H9 (cell line): ENCODE measurements at places on chromosomes 11 and 22. TPM values are rescaled to one million over a fixed set of nuclear protein-coding genes. Genes with fewer than 3 reads are reported as not detected.

DNA sequence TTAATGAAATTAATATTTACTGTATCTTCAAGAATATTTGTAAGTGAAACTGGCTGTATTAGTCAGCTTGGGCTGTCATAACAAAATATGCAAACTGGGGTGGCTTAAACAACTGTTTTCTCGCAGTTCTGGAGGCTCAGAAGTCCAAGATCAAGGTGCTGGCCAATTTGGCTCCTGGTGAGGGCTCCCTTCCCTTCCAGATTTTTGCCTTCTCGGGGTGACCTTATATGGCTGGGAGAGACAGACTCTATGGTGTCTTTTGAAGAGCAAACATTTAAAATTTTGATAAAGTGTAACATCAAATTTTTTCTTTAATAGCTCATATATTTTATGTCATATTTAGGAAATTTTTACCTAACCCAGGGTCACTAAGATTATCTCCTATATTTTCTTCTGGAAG lies 30.2 kb downstream of the CSTPP1 start:
- no peaks in the 10 kb centered on the region for H3K27me3 ChIP-seq
- H3K4me3 ChIP-seq: no peak overlapping the region
- H3K36me3 ChIP-seq: peaks cover 7% of the 10 kb centered on the region; the same call in 2 of the 3 replicates
- H3K4me1 ChIP-seq: no peaks in the 10 kb centered on the region
- DNase-seq: no peak

- H3K4me1 ChIP-seq: no peaks in the 10 kb centered on the region
- no peak overlapping the region for H3K27ac ChIP-seq
- no peaks in the 10 kb centered on the region for H3K27me3 ChIP-seq
- DNase-seq: no peak
These were observed 24.2 kb downstream of the GTPBP1 start for GRCh38 chr22:38729946-38730345.

DNA sequence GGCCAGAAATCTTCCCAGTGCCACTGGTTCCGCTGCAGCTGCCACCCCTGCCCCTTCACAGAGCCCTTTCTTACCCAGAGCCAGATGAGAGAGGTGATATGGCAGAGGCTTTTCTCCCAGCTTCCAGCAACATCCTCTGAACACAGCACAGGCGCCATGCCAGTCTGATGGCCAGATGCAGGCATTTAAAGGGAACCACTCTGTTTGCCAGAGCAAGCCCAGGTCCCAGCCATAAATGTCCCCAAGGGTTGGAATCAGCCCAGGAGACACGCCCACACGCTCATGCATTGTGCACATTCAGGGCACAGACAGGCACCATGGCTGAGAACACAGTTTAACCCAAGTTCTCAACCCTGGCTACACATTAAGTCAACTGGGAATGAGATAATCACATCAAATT lies 114.3 kb upstream of the CSNK2A3 start:
- no peaks in the 10 kb centered on the region for H3K27me3 ChIP-seq
- no peak overlapping the region for H3K4me3 ChIP-seq
- DNase-seq: no peak
- H3K4me1 ChIP-seq: no peaks in the 10 kb centered on the region

DNA sequence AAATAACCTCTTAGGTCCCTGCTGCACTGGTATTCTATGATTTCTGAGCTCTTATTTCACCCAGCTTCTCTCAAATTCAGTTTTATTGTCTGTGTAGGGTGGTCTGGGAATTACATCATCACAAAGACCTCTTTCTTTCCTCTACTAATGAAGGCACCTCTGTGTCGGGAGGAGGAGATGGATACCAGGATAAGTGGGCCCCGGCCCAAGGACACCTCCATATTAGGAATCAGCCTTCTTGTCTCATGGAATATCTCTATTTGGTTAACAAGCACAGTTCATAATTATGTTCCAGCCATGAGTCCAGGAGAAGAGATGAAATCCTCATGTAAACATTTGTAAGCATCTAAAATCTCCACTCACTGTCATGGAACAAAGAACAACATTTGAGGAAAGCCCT lies 9.4 kb downstream of the PARVA start:
- no peak overlapping the region for H3K4me3 ChIP-seq
- DNase-seq: no peak
- no peaks in the 10 kb centered on the region for H3K27me3 ChIP-seq
- H3K36me3 ChIP-seq: no peaks in the 10 kb centered on the region
- no peaks in the 10 kb centered on the region for H3K4me1 ChIP-seq
- H3K27ac ChIP-seq: no peak overlapping the region

GRCh38 chr11:8296872-8297271 lies 33.2 kb upstream of the LMO1 start:
- H3K4me3 ChIP-seq: no peak overlapping the region
- H3K27me3 ChIP-seq: no peaks in the 10 kb centered on the region
- H3K4me1 ChIP-seq: no peaks in the 10 kb centered on the region
- H3K27ac ChIP-seq: no peak overlapping the region
- H3K36me3 ChIP-seq: no peaks in the 10 kb centered on the region

The THY1 gene
- 176 and 184 TPM in 2 replicates for total RNA-seq
